NCI-H748 treated with DMSO at 0.1 percent for 48 hours (cell line): ENCODE measurements at places on chromosomes 7 and 10.

DNA sequence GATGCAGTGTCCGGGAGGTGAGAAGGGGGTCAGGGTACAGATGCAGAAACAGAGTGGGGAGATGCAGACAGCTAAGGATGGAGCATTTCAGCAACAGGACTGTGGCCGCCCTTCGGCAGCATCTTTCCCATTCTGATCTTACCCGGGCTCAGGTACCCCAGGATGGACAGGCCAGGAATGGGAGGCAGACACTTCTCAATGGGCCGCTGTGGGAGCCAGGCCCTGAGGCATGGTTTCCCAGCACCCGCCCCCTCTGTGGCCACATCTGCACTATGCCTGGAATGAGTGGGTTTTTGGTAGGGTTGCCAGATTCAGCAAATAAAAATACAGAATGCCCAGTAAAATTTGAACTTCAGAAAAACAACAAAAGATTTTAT lies 105.2 kb upstream of the CTBP2 start:
- DNase-seq: no peak

DNA sequence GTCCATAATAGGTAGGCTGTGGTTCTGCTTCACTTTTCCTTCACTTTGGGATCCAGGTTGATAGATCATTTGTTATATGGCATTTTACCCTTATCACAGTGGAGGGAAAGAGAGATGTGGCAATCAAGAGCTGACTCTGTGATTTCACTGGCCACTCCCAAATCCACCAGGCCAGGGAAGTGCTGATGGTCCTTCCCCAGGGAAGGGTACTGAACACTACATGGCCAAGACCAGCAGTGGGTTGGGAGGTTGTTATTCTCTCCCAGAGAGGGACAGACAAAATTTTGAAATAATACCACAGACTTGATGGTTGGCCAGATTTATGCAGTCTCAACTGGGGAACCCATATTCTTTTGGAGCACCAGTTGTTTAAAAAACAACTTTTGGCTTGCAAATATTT lies 102.5 kb downstream of the SND1 start:
- no peak for DNase-seq

- DNase-seq: no peak
Observed at GRCh38 chr10:1153251-1153763, 97.1 kb downstream of the WDR37 start.

GRCh38 chr10:51035344-51035743 lies 38.9 kb upstream of the PRKG1 start:
- DNase-seq: no peak

DNA sequence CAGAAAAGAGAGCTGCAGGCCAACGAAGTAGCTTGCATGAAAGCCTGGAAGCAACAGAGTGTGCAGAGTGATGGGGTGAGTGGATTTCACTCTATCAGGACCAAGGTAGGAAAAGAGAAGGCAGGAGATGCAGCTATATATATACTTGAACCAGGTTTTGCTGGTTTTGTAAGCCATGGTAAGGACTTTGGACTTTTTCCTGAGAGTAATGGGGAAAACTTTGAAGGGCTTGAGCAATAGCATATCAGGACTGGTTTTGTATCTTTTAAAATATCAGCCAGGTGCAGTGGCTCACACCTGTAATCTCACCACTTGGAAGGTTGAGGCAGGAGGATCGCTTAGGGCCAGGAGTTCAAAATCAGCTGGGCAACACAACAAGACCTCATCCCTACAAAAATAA lies 120.6 kb upstream of the NRP1 start:
- DNase-seq: no peak

DNA sequence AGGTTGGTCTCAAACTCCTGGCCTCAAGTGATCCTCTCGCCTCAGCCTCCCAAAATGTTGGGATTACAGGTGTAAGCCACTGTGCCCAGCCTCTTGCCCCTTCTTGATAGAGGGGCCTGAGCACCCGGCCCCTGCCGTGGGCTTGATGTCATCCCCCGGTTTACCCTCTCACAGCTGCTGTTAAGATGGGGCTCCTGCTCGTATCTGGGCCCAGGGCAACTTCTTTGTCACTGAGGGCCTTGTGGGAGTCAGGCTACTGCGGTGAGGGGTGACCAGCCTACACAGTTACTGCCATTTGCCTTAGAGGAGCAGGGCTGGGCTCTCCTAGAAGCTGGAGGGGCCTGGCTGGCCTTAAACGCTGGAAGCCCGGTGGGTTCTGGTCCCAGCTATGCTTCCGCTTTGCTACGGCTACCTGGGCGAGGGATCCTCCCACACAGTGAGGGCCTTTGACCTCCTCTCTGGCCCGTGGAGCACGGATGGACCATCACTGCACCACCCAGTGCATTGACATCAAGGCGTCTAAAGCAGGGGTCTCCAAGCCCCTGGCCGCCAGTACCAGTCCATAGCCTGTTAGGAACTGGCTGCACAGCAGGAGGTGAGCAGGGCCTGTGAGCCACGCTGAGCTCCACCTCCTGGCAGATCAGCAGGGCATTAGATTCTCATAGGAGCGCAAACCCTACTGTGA lies 1.1 kb upstream of the TMEM130 start:
- no peak for DNase-seq

DNA sequence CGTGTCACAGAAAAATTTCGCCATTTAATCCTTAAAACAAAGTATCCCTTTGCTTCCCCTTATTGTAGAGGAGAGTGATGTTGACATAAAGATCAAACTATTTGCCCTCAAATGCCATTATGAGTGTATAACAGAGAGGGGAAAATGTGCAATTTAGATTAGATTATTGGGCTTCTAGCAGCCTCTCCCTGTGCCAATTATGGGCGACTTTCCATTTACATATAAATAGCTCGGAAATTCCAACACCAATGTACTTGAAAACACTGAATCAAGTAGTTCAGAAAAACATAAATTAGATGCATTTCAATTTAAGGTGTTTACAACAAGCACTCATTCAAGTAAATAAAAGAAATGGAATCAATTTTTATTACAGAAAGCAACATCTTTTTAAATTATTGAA lies 64.6 kb upstream of the LRRN3 start:
- DNase-seq: no peak

DNA sequence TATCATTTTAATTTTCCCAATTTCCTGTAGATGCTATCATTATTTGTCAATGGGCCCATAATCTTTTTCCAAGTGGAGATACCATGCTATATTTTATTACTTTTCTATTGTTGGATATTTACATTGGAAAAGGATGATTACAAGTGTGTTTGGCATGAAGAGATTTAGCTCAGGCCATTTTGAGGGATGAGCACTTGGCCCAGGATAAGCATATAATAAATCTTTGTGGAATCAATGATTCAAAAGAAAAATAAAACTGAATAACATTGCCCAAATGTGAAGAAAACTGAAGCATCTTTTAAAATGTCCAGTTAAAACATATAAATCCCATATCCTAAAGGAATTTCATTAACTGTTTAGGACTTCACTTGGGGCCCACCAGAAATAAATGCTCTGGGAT lies 260.9 kb upstream of the BMPER start:
- no peak for DNase-seq

- DNase-seq: peak; percentile 29
Observed at GRCh38 chr7:23357190-23358093, 58.3 kb downstream of the MALSU1 start.

DNA sequence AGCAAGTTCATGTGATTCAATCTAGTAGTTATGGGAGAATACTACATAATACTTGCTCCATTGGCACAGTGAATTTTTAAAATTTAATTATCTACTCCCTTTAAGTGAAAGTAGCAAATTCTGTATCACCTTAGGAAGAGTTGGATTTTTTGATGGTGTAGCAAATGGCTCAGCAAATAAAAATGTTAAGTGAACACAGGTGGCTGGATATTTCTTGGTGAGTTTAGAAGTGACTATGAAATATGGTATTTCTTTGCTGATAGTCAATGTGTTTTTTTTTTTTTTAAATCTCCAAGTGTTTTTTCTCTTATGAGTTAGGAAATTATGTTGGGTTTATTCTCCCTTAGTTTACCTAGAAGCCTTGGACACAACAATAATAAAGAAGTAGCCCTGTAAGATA lies 67.8 kb downstream of the CREM start:
- no peak for DNase-seq

GRCh38 chr7:82605247-82605864 lies 161.8 kb upstream of the CACNA2D1 start:
- DNase-seq: peak; percentile 79

GRCh38 chr7:98795741-98796493 lies 73.9 kb downstream of the TMEM130 start:
- DNase-seq: no peak

DNA sequence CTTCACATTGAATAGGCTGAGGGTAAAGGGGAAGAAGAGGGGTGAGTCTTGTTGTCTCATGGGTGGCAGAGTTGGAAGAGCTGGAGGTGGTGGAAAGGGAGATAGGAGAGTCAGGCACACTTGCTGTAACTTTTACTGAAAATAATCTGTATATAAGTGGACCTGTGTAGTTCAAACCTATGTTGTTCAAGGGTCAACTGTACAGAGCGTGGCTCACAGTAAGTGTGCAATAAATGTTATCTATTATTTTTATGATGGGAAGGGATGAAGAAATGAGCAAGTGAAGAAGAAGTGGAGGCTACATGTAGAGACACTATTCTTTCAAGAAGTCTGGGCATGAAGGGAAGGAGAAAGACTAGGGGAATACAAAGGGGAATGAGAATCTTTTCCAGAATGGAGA lies 71.5 kb upstream of the FAM133B start:
- no peak for DNase-seq

DNA sequence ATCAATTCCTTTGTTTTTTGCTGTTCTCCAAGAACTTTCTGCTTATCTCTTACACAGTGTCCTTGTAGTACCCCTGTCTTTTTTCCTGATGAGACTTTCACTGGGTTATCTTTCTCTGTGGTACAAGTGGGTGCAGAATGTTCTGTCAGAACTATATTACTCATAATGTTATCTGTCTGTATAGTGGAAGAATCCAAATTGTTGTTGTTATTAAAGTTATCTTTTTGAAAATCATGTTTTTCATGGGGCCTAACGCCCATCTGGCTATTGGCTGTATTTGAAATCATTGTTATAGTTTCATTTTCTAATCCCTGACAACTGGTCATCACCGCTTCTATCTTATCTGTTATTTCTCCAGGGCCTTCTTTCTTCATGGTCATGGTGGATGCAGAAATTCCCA lies 163.0 kb upstream of the CCDC6 start:
- DNase-seq: no peak

DNA sequence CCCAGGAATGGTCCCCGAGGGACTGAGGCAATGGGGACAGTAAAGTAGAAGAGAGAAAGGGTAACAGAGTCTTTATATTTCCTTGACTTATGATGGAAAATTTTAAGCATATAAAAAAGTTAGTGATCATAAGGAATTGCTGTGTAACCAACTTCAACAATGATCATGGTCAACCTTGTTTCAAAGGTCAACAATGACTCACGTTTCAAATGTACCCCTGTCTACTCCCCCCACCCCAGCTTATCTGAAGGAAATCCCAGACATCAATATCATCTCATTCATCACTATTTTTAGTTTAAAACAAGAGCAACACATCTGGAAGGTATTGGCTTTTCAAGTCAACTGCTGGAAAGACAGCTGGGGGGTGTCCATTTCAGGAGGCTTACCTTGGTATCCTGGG lies 92.9 kb downstream of the SMURF1 start:
- DNase-seq: no peak
